Muscle of back (tissue), 13 donors: ENCODE measurements at places on chromosomes 4 and X. TPM values are rescaled to one million over a fixed set of nuclear protein-coding genes. Genes with fewer than 3 reads are reported as not detected.

Gene SPANXN4
- polyA plus RNA-seq, result not detected

Gene TCEAL6
- not detected for polyA plus RNA-seq

Gene MAGEB3
- polyA plus RNA-seq, result not detected

Gene IBSP
- 0.39 TPM for polyA plus RNA-seq

Gene CXCL13
- polyA plus RNA-seq, result 7.7 TPM

Gene NAP1L3
- 8.7 TPM for polyA plus RNA-seq

Gene SCOC
- polyA plus RNA-seq, result 46.6 TPM

Gene WDR17
- 0.62 TPM for polyA plus RNA-seq

Gene MSANTD1
- polyA plus RNA-seq, result 0.39 TPM

Gene TMEM35A
- 2.4 TPM for polyA plus RNA-seq

- DNase-seq, result no peak
These were observed 382.0 kb upstream of the TRAM1L1 start for GRCh38 chr4:117467404-117467803.

- no peak for DNase-seq
These were observed 224 bp downstream of the FGFRL1 start for GRCh38 chr4:1011666-1012033.

- peak; percentile 81 for DNase-seq
These were observed 9.5 kb downstream of the RNF175 start for GRCh38 chr4:153750197-153750817.

DNA sequence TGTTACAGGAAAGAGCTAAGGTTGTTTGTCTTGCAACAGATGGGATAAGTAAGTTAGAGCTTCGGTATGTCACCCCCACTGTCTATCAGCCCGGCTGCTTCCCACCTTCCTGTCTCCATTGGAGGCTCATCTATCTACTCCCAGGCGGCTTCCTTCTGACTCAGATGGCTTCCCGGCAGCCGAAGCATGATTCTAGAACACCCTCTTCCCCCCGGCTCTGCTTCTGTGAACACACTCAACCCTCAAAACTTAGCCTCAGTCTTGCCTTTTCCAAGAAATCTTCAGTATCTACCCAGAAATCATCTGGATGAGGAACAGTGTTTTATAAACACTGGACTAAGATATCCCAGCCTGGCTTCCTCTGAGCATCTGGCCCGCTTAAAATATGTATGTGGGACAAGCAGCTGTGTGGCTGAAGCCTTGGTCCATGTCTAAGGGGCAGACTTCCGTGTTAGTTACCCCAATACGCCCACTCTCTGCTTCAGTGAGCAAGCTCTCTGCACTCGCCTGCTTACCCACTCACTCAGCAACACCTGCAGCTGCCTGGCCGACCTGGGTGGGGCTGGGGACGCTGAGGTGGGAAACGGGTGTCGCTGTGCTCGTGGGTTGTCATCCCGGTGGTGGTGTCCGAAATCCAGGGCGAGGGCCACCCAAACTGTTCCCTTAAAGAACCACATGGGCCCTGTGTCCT is 12.0 kb upstream of the SLC2A9 start:
- no peak for DNase-seq

DNA sequence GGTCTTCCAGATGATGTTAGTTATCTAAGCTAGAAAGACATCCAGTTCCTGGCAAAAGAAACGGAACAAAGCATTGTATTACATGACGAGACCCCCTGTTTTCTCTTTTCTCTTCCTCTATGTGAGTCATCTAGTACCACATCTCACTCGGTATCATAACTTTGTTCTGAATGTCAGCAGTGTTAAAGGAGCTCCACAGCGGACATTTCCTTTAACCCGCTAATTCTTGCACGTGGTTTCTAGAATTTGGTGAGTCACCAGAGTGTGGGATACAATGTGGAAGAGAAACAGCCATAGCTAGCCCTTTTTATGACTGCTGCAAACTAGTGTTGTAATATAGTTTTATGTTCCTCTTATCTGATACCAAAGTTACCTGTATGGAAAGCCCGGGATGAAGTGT is 243.7 kb downstream of the TENM3 start:
- no peak for DNase-seq

DNA sequence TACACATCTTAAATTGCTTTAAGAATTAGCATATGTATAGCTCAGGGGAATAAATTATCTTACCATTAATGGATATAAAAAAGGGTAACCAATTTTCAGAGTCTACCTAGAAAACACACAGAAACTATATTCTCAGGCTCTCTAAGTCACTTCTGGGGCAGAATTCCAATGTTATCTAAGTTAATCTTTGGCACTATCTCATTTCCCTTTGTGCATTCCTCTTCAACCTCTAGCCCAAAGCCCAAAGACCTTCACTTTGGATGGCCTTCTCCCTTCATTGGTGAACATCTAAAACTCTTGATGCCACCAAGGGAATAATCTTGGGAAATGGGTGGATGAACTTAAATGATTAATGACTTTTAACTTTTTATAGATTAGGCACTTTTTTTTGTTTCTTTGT is 108.3 kb downstream of the APBB2 start:
- DNase-seq, result no peak

DNA sequence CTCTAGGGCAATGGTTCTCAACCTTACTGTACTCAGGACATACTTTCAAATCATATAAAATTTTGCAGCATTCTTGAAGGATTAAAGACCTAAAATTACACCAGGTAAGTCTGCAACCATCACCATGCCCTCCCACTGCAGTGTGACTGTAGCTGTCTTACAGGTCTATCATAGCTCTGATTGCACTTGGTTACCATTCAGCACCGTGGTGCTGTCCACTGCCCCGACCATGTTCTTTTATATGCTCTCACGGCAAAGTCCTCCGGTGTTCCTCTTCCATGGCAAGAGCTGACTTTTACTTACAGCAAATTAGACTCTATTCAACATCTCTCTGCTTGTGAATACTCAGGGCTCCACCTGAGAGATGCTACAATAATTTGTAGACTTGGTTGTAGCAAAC is 11.5 kb downstream of the CRMP1 start:
- DNase-seq, result no peak

- DNase-seq, result no peak
These were observed 2.5 kb downstream of the NSDHL start for GRCh38 chrX:152833378-152833777.

DNA sequence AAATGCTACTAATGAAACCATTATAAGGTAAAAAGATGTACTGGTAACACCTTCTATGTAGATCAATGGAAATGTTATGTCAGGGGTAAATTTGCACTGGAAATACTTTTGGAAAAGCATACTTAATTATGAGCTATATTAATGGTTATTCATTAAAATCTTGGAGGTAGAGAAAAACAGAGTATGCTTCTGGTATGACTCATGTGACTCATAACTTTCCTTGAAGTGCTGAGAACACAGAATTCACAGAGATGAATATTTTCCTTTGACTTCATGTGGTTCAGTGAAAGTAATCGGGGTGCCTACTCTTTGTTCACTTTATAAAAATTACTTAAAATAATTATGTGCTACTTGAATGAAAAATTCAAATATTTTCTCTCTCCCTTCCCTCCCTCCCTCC is 254.2 kb downstream of the KCTD8 start:
- DNase-seq, result no peak

DNA sequence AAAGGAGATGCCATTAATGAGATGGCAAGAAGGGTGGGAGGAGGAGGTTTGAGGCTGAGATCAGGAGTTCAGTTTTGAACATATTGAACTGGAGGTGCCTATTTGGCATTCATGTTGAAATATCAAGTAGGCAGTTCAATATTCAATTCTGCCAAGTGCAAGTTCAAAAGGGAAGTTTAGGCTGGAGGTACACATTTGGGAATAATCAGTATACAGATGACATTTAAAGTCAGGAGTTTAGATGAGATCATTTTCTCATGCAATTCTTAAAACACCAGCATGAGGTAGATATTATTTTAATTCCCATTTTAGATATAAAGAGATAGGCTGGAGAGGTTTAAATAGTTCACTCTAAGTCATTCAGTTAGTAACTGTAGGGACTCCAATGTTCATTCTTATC is 26.1 kb downstream of the COQ2 start:
- no peak for DNase-seq

- DNase-seq, result no peak
These were observed 2.4 kb upstream of the SLC9A6 start for GRCh38 chrX:135982860-135983259.

DNA sequence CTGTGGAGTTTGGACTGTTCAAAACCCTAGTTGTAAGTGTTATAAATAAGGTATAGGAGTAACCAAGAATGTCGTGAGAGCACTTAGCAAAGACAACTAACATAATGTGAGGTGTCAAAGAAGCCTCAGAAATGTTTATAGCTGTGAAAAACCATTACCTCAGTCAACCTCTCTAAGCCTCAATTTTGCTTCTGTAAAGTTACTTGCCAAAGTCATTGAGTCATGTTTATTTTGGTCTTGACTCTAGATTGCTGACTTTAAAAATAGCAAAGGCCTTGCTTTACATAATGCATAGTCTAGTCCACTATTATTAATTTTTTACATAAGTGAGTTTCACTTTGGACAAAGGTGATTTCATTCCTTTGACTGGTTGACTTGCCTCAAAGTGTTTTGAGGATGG is 257.6 kb upstream of the CXXC4 start:
- no peak for DNase-seq

DNA sequence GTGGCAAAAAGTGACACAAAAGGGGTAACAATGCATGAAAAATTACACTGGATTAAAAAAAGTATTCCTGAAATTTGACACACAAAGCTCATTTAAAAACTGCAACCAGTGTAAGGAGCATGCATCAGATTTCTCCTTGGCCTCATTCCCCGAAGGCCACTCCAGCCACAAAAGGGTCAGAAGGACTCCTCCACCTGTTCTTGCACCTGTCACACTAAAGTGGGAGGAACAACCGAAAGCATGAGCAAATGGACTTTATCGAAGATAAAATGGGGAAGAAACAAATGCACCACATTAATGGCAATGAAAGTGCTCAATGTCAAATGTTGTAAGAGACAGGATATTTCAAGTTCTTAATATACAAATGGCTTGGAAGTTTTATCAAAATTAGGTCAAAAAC is 88.2 kb downstream of the ADGRA3 start:
- DNase-seq, result peak; percentile 28

DNA sequence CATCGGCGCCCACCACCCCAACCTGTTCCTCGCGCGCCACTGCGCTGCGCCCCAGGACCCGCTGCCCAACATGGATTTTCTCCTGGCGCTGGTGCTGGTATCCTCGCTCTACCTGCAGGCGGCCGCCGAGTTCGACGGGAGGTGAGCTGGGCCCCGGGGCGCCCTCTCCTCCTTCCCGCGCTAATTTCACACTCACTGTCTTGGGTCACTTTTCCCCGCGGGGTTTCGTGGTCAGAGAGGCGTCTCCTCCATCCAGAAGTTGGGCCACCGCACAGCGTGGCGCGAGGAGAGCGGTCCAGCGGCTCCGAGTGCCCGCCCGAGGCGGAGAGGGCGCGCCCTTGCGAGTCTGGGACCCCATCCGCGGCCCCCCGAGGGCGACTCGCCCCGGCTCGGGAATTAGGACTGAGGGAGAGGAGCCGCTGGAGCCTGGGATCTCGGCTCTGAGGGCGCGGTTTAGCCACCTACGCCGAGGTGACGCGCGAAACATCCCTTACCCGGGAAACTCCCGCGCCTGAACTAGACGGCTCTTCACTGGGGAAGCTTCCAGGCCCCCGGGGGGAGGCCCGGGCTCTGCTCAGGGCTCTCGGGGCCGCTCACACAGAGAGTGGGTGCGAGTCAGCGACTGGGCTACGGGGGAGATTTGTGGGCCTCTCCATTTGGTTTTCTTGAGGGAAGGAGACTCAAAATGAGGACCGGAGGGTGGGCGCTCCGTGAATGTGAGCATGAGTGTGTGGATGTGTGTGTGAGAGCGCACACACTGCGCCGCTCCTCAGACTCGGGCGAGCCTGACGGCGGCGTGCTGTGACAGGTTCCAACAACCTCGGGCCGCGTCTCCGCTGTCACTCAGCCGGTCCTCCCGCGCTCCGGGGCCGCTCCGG is 551 bp downstream of the NPNT start:
- DNase-seq, result peak; percentile 15

DNA sequence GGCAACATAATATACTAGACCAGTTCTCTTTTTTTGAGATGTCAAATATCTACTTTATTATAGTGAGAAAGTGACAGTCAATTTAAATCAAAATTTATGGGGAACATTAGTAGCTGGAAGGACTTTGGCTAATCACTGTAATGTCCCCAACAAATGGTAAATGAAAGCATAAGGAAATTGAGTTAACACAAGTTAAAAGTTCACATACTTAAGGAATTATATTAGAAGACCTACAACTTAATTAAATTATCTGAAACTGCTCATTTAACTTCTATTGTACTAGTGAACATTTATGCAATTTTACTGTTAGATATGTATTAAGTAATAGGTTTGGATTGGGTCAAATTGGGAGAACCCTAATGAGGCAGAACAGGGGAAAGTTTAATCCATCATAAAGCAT is 160.3 kb upstream of the TENM3 start:
- no peak for DNase-seq

DNA sequence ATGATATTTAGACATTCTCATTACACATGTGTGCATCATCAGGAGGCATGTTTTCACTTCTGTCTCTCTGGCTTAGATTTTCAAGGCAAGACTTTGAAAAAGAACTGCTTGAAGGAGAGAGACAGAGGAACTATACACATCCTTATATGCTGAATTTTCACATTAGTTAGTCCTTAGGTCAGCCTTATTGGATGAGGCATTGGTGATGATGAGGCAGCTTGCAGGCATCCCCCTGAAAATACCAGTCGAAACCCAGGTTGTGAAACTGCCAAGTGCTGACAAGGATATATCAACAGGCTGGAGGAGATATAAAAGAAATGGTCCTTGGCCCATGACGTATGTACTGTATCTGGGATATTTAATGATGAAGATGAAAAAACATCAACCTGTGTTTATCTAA is 297.2 kb upstream of the AADAT start:
- DNase-seq, result no peak

DNA sequence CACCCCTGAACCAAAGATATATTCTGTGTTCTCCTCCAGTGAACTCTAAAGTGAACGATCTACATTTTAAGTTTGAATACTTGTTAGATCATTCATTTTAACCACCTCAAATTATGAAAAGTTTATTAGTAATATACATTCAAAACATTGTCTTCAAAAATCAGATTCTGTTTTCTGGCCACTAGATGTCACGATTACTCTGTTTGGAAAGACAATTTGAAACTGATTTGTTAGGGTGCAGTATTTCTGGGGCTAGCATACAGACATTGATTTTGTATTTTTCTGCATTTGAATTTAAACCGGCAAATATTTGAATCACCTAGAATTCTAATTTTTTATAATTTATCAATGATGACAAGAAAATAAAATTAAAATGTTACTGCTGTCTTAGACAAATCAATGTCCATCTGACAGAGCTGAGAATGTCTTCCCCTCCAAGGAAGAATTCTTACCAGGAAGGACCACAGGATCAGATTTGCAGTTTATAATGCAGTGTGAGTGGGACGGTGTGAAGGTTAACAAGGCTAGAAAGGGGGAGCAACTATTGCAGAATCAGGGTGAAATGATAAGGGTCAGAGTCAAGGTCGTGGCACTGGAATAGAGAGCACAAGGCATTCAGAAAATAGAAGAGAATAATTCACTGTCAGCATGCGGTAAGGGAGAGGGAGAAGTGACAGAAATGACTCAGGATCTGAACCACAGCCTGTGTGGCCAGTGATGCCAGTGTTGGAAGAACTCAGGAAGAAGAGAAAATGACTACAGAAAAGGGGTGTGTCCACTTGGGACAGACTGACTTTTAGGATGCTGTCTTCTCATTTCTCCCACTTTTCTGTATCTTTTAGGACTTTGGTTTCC is 91.6 kb downstream of the ANXA10 start:
- DNase-seq, result peak; percentile 54

GRCh38 chr4:163343604-163344146 is at the start of gene NPY5R:
TSS of gene NPY5R (plus strand) at chr4:163343892. CDS start at chr4:163350274, 6,382 bp downstream.
- no peak for DNase-seq
